ENCODE measurements at places on chromosomes 5 and 9.
A peak's percentile ranks its signal among the peaks of the same experiment; 100 is the strongest.

DNA sequence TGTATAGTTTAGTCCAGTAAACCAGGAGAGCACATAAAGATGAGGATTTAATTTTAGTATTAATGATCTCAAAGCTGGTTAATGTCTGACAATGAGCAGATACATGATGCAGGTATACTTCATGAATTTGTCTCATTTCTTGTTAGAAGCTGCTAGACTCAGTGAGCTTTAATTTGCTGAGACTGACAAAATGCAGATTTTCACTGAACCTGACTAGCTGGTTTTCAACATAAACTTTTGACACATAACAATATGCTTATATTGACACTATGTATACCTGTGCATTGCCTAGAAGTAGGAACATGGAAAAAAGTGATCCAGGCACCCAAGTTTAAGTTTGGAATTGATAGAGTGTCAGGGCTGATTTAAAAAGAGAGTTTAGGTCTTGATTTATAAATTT, 10.8 kb downstream of the UBLCP1 start:
- no peak for DNase-seq

- DNase-seq: peak; percentile 56
Observed at GRCh38 chr5:102153003-102153759, 142.9 kb downstream of the SLCO4C1 start.

GRCh38 chr9:72415163-72415562, 50.2 kb upstream of the ZFAND5 start:
- DNase-seq: no peak

GRCh38 chr5:83513081-83513480, 41.5 kb downstream of the VCAN start:
- DNase-seq: no peak

DNA sequence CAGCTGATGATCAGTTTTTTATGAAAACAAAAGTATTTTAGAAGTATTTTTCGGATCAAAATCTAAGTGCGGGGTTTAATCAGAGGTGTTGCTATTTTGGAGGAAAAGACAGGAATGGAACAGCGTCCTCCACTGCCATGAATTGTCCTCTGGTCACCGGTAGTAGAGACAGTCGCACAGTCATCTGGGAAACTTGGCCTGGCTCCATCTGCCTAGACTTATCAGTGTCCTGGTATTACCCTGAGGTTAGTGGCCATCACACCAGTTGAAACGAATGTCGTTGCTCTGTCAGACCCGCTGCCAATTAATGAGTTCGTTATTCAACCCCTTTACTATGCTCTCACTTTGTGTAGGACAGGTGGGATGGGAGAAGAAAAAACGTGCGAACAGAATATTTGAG, 8.2 kb downstream of the TLX3 start:
- no peak for DNase-seq

GRCh38 chr5:134995850-134996402, 28.2 kb downstream of the CATSPER3 start:
- peak; percentile 20 for DNase-seq

DNA sequence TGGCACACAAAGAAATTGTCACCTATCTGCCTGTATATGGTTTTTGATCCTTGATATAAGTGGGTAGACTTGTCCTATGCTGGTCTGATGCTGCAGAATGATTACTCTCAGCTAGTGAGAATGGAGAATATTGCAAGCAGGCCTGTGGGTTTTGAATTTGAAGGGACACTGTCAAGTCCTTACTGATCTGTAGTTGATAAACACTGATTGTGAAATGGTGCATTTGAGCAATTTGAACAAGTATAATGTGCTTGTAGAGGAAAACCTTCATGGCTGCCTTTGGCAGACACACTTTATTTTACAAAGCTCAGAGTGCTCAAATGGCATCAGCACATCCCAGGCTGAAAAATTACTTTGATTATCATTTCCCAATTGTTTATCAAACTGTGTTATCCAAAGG, 9.3 kb downstream of the ENTREP1 start:
- DNase-seq: no peak

- no peak for DNase-seq
Observed at GRCh38 chr9:126915846-126916543, 1.4 kb downstream of the RALGPS1 start.

- no peak for DNase-seq
Observed at GRCh38 chr5:10441992-10442435, 335 bp downstream of the ROPN1L start.

GRCh38 chr9:9585920-9586319, 1026.9 kb downstream of the PTPRD start:
- DNase-seq: no peak

GRCh38 chr5:39846144-39846543, 421.4 kb upstream of the DAB2 start:
- DNase-seq: no peak

- peak; percentile 50 for DNase-seq
Observed at GRCh38 chr9:95077053-95077765, 240.3 kb downstream of the FANCC start.

- no peak for DNase-seq
Observed at GRCh38 chr5:164573397-164573796, 1068.0 kb downstream of the MAT2B start.
